ENCODE measurements at places on chromosomes 5 and 9. TPM values are rescaled to one million over a fixed set of nuclear protein-coding genes. Genes with fewer than 3 reads are reported as not detected.

GRCh38 chr5:31573494-31574142 lies 41.5 kb downstream of the C5orf22 start:
- DNase-seq: no peak

DNA sequence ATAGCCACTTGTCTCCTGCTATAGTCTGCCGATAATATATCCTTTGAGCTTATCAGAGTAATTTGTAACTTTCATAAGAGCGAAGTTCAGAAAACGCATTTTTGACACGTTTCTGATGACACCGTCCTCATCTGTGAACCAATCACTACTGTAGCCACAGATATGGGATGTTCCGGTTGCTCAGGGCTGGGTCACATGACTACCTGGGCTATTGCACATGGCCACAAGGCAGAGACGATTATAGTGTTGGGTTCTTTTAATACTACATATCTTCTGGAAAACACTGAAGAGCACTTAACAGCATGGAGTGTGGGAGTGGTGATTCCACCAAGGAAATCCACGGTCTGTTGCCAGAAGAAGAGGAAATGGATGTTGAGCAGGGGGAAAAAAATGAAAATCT lies 115.0 kb upstream of the ADRA1B start:
- DNase-seq: no peak

GRCh38 chr5:32023816-32024215 lies 150.3 kb downstream of the GOLPH3 start:
- peak; percentile 4 for DNase-seq

- no peak for DNase-seq
These were observed 91.5 kb downstream of the PCDH1 start for GRCh38 chr5:141786700-141787099.

DNA sequence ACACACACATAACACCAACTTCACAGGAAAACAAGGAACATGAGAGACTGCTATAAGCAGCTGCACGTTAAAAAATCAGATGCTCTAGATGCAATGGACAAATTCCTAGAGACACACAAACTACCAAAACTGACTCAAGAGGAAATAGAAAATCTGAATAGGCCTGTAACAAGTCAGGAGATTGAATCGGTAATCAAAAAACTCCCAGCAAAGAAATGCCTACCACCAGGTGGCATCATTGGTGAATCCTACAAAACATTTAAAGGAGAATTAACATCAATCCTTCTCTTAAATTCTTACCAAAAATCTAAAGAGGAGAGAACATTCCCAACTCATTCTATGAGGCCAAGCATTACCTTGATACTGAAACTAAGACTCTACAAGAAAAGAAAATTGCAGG lies 54.9 kb downstream of the NDST1 start:
- DNase-seq: no peak

GRCh38 chr5:144547098-144547499 lies 376.4 kb downstream of the KCTD16 start:
- no peak for DNase-seq

GRCh38 chr5:73796164-73797131 lies 170.5 kb downstream of the ARHGEF28 start:
- DNase-seq: no peak

GRCh38 chr9:69945671-69946141 lies 97.9 kb upstream of the MAMDC2 start:
- DNase-seq: no peak

MPDZ gene
- 46.0 TPM for total RNA-seq

SARDH gene
- 0.87 TPM for total RNA-seq

PHF24 gene
- 0.39 TPM for total RNA-seq

NFIB gene
- total RNA-seq: 143 TPM

TLX3 gene
- total RNA-seq: not detected

All from mesenteric fat pad (tissue), 1 donor.